Stimulated activated CD8-positive, alpha-beta memory T cell treated with anti-CD3 and anti-CD28 coated beads, Interleukin-7, amount 100 ng/mL, for 48 hours (primary cell): ENCODE measurements at places on chromosomes 1 and 21.

DNA sequence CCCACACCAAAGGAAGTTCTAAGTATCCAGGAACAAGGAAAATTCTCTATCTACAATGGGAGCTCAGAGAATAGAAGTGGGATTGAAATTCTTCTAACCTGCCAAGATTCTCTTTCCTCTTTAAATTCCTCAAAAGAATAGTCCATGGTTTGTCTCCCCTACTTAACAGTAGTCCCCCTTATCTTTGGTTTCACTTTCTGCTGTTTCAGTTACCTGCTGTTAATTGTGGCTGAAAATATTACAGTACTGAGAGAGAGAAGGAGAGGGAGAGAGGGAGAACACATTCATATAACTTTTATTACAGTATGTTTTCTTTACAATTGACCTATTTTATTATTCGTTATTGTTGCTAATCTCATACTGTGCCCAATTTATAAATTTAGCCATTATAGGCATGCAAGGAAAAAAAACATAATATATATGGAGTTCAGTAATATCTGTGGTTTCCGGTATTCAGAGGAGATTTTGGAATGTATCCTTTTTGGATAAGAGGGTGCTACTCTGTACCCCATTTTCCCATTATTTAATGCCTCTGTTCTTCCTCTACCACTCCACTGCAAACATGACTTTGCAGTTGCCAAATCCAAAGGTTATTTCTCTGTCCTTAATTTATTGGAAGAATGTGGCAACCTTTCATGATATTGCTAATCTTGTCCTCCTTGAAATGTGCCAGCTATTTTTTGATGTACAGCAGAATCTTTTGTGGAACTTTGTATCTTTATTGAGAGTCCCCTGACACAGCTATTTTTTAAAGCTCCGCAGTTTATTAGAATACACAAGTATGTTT lies 68.0 kb downstream of the USP25 start:
- DNase-seq = no peak

DNA sequence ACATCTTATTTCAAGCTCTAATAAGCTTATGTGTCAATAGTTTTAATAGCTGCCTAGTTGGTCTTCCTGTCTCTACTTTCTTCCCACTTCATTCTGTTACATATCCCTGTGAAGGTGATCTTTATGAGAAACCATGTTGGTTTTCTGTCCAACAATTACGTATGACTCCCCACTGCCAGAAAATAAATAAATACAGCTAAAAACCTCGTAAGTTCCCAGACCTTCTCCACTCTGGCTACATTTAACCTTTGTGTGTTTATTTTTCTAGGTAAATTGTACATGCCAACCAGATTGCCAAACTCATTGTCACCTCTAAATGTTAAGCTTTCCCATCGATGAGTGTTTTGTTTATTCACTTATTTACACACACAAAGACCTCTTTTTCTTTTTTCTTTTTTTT lies 147.2 kb downstream of the CRB1 start:
- no peak for DNase-seq

GRCh38 chr21:35075546-35075945 lies 26.4 kb upstream of the RUNX1 start:
- DNase-seq = no peak

- DNase-seq = peak; percentile 39
These were observed 1.2 kb upstream of the EPHA10 start for GRCh38 chr1:37765916-37766664.

DNA sequence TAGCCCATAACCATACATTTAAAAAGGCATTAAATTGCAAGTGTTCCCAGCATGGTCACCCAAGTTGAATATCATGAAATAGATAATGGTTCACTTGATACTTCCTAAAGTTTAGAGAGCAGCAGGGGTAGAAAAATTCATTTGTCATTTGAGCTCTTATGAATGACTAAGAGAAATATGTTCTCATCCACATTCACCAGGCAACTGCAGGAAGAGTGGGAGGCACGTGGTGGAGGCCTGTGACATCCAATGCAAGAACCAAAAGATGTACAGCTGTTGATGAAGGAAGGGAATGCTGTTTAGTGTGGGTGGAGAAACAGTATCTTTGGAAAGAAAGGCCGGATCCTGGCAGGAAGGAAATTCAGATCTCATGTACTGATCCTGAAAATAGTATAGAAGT lies 473.1 kb downstream of the ADGRL2 start:
- DNase-seq = no peak

GRCh38 chr21:39189857-39190604 lies 6.8 kb upstream of the PSMG1 start:
- DNase-seq = no peak

DNA sequence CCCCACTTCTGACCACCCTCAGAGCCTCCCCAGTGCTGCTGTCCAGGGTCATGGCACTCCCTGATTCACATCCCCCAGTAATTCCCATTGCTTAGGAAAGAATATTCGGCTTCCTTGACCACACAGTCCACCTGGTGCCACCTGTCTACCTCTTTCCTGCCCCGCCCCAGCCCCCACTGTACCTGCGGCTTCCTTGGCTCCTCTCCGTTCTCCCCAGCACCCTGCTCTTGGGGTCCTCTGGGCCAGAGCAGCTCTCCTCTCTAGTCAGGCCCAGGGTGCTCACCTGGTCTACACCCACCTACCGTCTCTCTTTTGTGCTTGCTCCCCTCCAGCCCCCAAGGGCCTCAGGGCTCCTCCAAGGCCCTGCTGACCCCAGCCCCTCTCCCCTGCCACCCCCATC lies 142.6 kb downstream of the PEX14 start:
- no peak for DNase-seq

DNA sequence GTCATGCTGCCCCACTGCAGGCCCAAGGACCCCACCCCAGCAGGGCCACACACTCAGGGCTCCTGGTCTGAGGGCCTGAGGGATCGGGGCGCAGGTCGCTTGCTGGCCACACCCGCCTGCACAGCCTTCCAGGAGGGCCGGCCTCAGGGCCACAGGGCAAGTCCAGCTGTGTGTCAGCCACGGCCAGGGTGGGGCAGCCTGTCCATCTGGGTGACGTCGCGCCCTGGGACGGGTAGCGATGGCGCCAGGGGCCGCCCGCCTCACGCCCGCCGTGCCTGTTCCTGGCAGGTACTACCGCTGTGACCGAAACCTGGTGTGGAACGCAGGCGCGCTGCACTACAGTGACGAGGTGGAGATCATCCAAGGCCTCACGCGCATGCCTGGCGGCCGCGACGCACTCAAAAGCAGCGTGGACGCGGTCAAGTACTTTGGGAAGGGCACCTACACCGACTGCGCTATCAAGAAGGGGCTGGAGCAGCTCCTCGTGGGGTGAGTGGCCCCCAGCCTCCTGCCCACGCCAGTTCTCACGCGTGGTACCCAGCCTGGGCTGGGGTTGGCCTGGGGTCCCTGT lies 2.5 kb downstream of the COL6A1 start:
- DNase-seq = no peak

DNA sequence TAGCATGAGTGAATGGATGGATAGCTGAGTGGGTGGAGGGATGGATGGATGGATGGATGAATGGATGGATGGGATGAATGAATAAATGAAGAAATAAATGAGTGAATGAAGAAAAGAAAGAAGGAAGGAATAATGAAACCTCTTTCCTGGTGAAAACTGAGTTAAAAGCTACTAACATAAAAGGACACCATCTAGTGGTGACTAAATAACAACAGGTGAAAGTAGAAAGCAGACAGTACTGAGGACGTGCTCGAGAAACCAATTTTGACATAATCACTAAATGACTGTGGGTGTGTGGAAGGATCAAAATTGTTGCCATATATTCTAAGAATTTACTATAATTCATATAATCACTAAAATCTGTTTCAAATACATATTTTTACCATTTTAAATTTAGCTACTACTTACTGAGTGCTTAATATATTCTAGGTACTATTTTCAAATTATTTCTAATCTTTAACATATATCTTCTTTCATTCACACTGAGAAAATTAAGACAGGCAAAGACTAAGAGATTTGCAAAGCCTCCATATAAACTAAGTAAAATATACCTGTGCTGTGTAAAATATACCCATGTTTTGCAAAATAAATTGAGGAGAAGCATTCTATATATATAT lies 522.9 kb downstream of the LRRIQ3 start:
- DNase-seq = no peak

- no peak for DNase-seq
These were observed 17.6 kb downstream of the TEX35 start for GRCh38 chr1:178530502-178530901.
